Stimulated activated CD8-positive, alpha-beta memory T cell treated with anti-CD3 and anti-CD28 coated beads, Interleukin-7, amount 100 ng/mL, for 48 hours (primary cell): ENCODE measurements at places on chromosomes 7 and 10.

GRCh38 chr10:132066186-132066585, 440 bp downstream of the JAKMIP3 start:
- DNase-seq: no peak

- DNase-seq: no peak
Observed at GRCh38 chr7:10122551-10123100, 851.0 kb upstream of the PHF14 start.

DNA sequence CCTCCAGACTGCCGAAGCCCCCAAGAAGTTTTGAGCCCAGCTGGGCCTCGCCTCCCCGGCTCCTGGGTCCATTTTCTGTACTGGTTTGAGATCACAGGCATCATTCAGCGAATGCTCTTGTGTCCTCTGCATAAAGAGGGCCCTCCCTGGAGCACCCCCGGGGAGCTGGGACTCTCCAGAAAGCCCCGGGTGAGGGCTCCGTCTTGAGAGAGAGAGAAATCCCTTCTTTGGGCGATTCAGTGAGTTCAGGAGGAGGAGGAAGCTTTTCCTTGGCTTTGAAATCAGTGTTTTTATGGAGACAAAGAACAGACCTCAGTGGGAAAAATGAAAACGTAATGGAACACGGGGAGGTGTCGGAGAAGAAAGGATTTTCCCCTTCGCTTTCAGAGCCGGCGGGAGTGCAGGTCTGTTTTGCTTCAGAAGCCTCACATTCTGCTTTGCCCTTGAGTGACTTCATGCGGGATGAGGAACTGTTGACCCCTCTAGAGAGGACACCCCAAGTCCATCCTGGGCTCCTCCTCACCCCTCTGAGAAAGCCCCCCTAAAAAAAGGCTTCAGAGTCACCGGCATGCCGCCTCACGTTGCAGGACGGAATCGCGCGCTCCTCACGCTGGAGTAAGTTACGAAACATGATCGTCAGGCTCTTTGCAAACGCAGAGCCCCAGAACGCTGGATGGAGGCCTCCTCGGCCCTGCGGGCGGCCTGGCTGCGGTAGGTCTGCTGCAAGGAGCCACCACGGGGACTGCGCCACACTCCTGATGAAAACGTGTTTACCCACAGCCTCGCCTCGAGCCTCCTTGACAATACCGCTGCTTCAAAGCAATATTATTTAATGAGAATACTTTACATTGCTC, 8.5 kb upstream of the AP5Z1 start:
- no peak for DNase-seq

- DNase-seq: no peak
Observed at GRCh38 chr10:52774182-52774581, 1.6 kb upstream of the MBL2 start.

DNA sequence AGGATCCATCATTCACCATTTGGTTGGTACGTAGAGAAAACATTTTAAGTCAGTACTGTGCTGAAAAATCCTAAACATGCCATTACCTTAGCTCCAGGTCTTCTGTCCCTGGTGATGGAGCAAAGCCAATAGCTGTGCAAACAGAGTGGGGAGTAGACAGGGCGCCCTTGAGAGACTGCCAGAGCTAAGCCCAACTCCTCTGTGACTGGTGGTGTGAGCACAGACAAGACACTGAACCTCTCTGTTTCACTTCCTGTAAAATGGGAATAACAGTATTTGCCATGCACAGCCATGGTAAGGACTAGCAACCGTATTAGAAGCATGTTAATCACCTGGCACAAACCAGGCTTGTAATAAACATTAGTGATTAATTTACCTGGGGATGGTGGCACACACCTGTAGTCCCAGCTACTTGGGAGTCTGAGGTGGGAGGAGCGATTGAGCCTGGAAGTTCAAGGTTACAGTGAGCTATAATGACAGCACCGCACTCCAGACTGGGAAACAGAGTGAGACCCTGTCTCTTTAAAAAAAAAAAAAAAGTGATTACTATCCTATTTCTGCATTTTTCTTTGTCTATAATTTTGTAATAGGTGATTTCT, 28.7 kb downstream of the LYZL1 start:
- no peak for DNase-seq

GRCh38 chr10:43409385-43410109, 561 bp upstream of the HNRNPF start:
- peak; percentile 43 for DNase-seq

DNA sequence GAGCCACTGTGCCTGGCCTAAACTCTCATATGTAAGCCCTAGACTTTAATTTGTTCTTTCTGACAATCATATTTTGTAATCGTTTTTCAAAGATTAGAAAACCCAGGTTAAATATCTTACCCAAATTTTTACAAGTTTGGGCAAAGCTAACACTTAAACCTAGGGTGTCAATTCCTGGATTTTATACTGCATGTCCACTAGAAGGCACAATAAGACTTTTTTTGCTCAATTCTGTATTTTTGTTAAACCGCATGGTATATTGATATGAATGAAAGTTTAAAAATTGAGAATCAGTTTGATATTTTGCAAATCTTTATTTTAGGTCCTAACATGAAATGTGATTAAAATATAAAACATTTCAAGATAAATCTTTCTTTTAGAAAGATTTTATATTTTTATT, 29.3 kb downstream of the DYNC2I1 start:
- DNase-seq: no peak

DNA sequence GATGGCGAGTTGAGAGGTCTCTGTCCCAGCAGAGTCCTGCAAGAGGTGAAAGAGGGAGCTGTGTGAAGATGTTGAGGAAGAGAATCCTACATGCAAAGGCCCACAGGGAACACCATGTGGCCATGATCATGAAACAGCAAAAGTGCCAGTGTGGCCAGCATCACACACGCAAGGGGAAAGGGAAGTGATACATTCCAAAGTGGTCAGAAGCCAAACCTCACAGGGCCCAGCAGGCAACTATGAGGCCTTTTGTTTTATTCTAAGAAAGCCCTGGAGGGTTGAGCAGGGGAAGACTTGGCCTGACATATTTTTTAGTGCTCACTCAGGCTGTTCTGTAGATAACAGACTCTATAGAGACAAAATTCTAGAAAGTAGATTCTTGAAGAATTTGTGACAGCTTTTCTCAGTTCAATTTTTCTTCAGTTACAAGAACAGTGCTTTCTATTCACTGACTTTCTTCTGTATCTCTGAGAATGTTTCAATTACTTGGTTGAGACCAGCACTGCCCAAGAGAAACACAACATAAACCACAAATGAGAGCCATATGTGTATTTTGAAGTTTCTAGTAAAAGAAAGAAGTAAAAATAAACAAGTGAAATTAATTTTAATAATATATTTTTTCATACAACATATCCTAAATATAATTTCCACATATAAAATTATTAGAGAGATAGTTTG, 82.3 kb downstream of the HTR7 start:
- no peak for DNase-seq

DNA sequence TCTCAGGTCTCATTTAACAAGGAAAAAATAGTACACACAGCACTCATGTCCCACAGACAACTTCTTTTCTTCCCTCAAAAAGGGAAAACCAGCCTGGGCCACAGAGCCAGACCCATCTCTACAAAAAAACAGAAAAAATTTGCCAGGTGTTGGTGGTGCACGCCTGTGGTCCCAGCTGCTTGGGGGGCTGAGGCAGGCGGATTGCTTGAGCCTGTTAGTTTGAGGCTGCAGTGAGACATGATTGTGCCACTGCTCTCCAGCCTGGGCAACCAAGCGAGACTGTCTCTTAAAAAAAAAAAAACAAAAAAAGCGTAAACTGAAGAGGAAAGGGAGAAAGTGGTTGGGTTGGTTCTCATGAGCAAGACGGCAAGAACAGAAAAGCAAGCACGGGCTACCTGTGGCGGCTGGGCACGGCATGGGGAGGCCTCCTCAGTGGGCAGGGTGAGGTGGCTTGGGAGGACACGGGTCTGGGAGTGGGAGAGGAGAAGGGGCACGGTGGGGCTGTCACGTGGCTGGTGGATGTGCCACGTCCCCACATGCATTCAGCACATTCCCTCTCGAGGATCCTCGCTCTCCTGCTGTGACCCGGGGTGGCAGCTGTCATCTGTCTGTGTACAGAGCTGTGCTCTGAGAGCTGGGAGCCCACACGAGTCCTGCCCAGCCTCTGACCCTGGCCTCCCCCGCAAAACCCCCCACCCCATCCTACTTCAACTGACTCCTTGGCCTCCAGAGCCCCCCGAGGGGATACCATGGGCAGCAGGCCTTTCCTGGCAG, 219.7 kb downstream of the MLLT10 start:
- no peak for DNase-seq

GRCh38 chr7:139589474-139589873, 66.0 kb downstream of the CLEC2L start:
- DNase-seq: no peak

- no peak for DNase-seq
Observed at GRCh38 chr10:103602028-103602851, 108.7 kb downstream of the NEURL1 start.

- DNase-seq: no peak
Observed at GRCh38 chr7:130987092-130987491, 253.1 kb upstream of the KLF14 start.

DNA sequence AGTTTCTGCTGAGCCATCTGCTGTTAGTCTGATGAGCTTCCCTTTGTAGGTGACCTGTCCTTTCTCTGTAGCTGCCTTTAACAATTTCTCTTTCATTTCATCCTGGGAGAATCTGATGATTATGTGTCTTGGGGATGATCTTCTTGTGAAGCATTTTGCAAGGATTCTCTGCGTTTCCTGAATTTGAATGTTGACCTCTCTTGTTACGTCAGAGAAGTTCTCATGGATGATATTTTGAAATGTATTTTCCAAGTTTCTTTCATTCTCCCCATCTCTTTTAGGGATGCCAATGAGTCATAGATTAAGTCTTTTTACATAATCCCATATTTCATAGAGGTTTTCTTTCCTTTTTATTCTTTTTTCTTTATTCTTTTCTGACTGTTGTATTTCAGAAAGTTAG, 184.2 kb upstream of the BET1 start:
- DNase-seq: no peak

- no peak for DNase-seq
Observed at GRCh38 chr7:70612811-70613210, 519.1 kb upstream of the GALNT17 start.

- no peak for DNase-seq
Observed at GRCh38 chr7:12939694-12940093, 252.3 kb downstream of the ARL4A start.

- no peak for DNase-seq
Observed at GRCh38 chr7:92020636-92021035, 80.0 kb downstream of the AKAP9 start.

DNA sequence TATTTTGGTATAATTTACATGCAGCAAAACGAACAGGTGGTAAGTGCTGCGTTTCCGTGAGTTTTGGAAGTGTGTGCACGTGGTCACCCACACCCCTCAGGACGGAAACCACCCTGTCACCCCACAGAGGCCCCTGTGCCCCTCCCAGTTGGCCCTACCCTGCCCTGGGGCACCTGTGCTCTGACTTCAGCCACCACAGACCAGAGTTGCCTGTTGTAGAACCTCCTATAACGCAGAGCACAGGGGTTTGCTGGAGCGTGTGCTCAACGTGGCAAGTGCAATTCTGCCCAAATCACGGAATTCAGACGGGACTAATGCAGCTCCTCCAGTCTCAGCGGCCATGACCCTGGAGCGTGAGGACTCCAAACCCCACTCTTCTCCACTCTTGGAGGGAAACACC, 9.6 kb upstream of the CFAP46 start:
- DNase-seq: no peak

- DNase-seq: no peak
Observed at GRCh38 chr10:101570428-101571270, 17.4 kb downstream of the POLL start.

- no peak for DNase-seq
Observed at GRCh38 chr7:155842496-155843265, 30.4 kb upstream of the SHH start.

- DNase-seq: no peak
Observed at GRCh38 chr10:62655337-62655994, 149.1 kb upstream of the ADO start.

DNA sequence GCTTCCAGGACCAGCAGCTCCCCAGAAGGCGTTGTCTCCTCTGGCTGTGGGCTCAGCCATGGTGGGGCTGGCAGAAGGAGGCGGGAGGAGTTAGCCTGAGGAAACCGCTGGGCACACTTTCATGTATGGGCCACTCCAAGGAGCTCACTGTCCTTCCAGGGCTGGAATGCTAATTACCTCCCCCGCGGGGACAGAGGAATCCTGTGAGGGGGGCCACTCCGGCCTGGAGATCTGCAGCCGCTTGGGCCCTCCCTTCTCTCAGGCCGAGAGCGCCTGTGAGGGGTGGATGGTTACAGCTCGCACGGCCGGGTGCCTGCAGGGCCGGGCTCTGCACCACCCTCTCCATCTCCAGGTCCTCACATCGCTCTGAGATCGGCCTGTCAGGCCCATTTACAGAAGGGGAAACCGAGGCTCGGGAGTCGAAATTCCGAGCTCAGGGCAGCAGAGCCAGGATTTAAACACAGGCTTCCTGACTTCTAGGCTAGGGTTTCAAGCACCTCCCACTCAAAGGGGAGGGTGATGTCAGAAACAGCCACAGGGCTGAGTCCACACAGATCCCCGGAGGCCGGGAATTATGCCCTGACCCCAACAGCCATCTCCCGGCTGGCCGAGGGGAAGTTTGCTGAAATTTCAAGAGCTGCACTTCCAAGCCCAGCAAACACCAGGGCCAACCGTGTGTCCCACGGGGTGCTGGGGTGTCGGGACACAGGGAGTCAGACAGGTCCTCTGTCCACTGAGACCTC, 59.1 kb downstream of the PDGFA start:
- DNase-seq: no peak

- DNase-seq: peak; percentile 91
Observed at GRCh38 chr7:1169409-1170368, 9.7 kb upstream of the ZFAND2A start.

- no peak for DNase-seq
Observed at GRCh38 chr7:98722402-98722801, 105.3 kb downstream of the NPTX2 start.

- no peak for DNase-seq
Observed at GRCh38 chr10:80158598-80159127, 26.1 kb downstream of the PLAC9 start.

GRCh38 chr7:38462819-38463218, 168.4 kb downstream of the AMPH start:
- no peak for DNase-seq

DNA sequence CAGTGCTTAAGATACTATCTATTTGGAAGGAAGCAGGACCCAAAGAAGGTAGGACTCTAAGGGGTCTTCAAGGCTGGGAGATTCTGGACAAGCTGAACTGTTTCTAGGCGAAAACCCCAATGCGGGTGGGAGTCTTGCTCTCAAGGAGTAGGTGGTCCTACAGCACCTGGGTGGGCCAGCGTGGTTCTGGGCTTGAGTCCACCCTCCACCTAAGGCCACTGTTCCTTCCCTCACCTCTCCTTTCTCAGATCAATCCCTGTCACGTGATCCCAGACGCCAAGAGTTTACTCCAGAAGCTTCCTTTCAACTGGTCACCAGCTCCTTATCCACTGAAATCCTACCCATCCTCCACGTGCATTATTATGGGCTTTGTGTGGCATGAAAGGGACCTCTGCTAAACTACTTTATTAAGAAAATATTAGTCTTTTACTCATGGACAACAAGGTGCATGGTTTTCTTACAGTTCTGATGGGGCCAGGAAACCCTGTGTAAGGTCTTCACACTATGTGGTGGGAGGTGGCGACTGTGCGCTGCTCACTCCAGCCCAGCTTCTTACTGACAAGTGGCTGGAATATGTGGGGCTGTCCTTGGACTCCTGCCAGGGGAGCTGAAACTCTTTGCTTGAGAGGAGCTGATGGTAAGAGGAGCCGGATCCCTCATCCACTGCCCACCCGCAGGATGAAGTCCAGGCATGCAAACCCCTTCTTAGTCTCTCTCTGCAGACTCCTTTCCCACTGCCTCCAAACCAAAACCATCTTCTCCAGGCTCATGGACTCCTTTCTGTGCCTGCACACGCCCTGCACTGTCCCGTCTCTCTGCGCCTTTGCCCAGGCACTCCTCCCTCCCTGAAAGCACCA, 1.6 kb downstream of the ZNF746 start:
- no peak for DNase-seq

- no peak for DNase-seq
Observed at GRCh38 chr7:120876922-120877321, 19.0 kb upstream of the TSPAN12 start.
